ENCODE measurements at places on chromosomes 12 and 14.

DNA sequence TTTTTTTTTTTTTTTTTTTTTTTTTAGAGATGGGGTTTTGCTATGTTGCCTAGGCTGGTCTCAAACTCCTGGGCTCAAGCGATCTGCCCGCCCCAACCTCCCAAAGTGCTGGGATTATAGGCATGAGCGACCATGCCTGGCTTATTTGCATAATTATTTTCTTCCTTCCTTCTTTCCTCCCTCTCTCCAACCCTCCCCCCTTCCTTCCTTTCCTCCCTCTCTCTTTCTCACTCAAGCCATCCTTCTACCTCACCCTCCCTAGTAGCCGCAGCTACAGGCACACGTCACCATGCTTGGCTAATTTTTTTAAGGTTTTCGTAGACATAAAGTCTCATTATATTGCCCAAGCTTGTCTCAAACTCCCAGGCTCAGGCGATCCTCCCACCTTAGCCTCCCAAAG, 83.8 kb downstream of the PEBP1 start:
- no peak for DNase-seq

- no peak for DNase-seq
Observed at GRCh38 chr14:31026077-31026449, at the start of gene STRN3. Gene STRN3, minus strand, starts transcription at chr14:31026379. Its CDS starts 194 bp downstream, at chr14:31026185.

DNA sequence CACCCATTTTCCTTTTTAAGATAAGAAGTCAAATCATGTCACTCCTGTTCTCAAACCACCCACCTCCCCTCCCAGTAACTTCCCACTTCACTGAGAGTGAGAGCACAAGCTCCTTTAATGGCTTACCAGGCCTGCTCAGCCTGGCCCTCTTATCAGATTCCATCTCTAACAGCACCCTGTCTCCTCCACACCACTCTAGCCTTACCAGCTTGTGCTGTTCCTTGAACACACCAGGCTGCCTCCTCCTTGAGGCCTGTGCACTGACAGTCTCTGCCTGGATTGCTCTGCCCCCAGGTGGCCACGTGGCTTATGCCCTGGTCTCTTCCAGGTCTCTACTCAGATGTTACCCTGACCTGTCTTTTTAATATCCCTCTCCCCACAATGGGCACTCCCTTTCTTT, 40.1 kb upstream of the EVL start:
- DNase-seq = no peak

DNA sequence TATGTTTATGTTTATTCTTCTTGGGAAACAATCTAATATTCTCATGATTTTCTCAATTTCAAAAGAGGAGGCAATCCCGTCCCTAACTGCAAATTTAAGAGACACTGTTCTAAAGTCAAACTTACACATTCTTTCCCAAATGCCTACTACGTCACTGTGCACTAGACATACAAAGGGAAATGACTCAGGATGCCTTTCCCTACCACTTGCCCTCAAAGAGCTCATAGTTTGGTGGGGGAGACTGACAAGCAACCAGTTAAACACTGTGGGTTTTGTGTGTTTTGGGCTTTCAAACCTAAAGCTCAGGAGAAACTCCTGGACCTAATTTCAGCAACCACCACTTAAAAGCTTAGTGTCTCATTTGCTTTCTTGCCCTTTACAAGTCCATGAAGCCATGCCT, 58.4 kb downstream of the ATP2B1 start:
- no peak for DNase-seq

GRCh38 chr14:105700622-105701288, 174.4 kb downstream of the TMEM121 start:
- no peak for DNase-seq
